ENCODE measurements at places on chromosomes 4 and X.

DNA sequence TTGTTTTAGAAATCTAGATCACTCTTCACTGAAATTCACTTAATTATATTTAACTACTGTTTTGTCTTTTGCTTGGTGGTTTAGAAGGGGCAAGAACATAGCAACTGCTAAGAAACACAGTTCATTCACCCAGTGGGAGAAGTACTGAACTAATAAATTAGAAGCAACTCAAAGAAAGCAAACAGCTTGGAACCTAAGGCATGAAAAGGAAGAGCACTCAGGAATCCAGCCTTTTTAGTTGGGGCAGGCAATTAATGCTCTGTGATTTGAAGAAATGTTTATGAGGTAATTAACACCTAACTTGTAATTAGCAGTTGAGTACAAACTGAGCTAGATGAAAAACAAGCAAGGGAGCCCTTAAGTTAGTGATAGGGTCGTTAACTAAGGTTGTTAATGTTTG, 22.8 kb downstream of the SEPTIN11 start:
- DNase-seq = no peak

DNA sequence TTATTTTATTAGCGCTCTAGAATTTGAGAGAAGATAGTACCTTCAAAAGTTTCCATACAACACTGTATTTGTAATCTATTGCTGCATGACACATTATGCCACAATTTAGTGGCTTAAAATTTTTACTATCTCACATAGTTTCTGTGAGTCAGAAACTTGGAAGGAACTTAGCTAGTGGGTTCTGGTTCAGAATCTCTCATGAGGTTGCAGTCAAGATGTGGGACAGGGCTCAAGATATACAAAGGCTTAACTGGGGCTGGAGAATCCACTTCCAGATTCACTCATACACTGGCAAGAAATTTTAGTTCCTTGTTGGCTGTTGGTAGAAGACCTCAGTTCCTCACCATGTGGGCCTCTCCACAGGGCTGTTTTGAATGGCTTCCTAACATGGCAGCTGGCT, 11.5 kb upstream of the C4orf54 start:
- DNase-seq = no peak

DNA sequence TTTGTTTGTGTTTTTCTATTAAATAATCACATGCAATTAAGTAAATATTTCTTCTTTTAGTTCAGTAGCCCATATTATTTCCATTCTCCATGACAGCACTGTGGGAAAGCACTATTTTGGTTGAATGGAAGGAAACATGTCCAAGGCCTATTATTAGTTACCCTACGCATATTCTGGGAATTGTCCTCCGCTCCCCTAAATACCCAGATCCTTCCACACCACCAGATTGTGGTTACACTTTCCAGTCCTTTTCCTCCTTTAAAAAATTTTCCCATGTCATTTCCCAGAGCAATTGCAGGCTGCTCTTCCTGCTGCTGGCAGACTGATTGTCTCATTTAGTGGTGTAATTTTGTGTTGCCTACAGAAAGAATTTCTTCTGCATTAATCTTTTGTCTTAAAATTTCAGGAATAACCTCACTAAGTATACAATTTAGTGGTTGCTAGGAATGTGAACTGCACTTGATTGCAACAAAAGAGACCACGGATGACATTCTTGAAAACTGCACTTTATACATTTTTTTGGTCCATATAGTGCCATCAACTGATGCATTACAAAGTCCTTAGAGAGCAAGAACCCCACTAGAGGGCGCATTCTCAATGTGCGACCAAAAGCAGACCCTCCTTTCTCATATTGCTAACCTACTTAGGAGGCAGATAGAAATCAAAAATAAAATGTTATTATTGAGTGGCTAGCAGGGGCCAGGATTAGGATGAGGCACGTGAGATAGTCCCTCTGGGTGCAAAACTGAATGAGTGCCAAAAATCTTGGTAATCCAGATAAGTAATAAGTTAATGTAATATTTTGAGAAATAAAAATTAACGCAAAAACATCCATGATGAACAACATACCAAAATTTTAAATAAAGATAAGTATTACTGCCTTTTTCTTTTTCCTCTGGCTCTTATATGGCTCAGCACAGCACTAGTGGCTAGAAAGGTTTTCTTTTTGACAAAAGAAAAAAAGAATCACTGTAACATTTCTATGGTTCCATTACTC, 98.8 kb upstream of the IQCM start:
- peak; percentile 83 for DNase-seq

DNA sequence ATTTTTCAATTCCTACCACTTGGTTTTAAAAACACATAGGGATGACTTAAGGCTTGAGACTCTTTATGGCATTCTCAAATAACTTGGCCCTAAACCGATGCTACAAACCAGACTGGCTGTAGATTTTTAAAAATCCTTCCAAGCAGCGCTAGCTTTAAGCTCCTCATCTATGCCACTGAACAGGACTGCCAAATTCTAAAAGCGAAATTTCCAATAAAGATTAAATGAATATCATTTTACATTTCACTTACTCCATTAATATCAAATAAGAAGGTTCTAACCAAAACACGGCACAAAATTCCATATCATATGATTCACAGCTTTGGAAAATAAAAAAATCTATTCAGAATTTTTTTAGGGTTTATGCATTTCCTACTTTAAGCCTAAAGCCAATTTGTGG, 134.2 kb downstream of the FANCB start:
- DNase-seq = no peak

- DNase-seq = peak; percentile 95
Measured at GRCh38 chrX:136214551-136214950, 36.6 kb downstream of the MAP7D3 start.

- no peak for DNase-seq
Measured at GRCh38 chrX:135516376-135516775, 4.1 kb upstream of the INTS6L start.

GRCh38 chr4:121675715-121676114, 21.1 kb downstream of the ANXA5 start:
- peak; percentile 90 for DNase-seq

GRCh38 chr4:37464373-37465128, 220.0 kb downstream of the NWD2 start:
- DNase-seq = no peak

- no peak for DNase-seq
Measured at GRCh38 chr4:187633245-187633644, 362.3 kb upstream of the ZFP42 start.

DNA sequence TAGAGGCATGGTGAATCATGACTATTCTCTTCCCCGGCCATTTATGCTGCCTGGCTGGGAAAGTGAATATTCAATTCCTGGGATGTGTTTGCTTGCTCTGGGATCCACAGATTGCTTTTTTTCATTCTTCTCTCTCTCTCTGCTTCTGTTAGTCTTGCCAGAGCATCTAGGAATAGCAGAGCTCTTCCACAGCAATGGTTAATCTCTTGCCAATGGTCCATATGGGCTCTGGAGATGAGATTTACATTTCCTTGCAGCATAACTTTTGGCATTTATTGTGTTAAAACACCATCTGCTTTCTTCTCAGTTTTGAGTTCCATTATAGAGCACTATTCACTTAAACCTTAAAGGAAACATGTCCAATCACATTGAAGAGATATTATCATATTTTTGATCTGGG, 59.2 kb upstream of the GUCY1A1 start:
- DNase-seq = no peak

GRCh38 chr4:129429581-129430320, 333.8 kb downstream of the C4orf33 start:
- no peak for DNase-seq

GRCh38 chr4:116016201-116016600, 902.8 kb upstream of the NDST4 start:
- peak; percentile 62 for DNase-seq

DNA sequence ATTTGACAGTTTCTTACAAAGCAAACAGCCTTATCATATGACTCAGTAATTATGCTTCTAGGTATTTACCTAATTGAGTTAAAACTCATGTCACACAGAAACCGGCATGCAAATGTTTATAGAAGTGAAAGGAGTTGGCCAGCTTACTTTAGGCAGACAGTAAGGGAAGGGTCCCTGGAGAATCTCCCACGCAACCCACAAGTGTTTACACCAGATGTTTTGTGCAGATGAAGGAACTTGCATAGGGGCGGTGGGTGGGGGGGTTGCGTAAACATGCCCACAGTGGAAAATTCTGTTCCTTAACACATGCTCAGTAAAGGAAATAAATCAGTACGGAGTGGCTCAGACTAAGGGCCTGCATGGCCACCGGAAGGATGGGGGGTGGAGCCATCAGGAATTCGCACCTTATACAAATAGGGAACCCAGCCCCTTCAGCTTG, 330.5 kb upstream of the AADAT start:
- peak; percentile 87 for DNase-seq

DNA sequence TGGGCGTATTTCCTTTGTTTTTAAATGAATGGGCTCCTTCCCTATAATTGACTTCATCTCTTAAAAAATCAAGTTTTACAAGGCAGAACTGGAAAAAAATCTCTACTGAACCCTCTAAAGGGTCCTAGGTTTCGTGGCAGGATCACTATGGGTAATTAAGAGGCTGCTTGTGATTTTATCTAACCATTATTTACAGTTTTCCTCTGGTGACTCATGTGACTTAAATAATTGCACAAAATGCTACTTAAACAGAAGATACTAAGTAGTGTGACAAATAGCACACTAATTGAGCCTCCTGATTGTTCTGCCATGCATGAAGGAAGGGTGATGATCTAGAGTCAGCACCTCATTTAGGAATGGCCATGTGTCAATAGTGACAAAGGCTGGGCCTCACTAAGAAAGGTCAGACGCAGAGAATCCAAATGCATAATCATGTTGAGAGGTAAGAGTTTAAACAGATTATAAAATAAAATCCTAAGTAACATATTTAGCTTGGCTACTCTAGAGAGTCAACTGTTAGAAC, 35.5 kb downstream of the OFD1 start:
- no peak for DNase-seq

- peak; percentile 71 for DNase-seq
Measured at GRCh38 chr4:32148111-32148666, 1428.0 kb downstream of the PCDH7 start.

- no peak for DNase-seq
Measured at GRCh38 chr4:81538716-81539427, 67.2 kb upstream of the RASGEF1B start.

GRCh38 chr4:76430519-76431388, 4.3 kb upstream of the SHROOM3 start:
- peak; percentile 73 for DNase-seq

DNA sequence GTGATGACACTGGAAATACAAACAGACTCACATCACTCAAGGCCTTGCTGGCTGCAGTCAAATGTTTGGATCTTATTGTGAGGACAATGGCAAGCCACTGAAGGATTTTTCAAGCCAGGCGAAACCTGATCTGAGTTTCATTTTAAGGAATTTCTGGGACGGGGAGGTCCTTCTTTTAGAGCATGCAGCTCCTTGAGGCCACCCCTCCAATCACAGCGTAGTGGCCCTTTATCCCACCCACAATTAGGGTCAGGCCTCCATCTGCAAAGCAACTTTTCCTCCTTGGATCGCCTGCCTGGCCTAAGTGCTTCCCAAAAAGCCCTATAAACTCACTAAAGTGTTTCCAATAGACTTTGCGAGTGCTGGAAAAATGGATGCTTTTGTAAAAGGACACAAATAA, 115.5 kb downstream of the EFHC2 start:
- DNase-seq = no peak

DNA sequence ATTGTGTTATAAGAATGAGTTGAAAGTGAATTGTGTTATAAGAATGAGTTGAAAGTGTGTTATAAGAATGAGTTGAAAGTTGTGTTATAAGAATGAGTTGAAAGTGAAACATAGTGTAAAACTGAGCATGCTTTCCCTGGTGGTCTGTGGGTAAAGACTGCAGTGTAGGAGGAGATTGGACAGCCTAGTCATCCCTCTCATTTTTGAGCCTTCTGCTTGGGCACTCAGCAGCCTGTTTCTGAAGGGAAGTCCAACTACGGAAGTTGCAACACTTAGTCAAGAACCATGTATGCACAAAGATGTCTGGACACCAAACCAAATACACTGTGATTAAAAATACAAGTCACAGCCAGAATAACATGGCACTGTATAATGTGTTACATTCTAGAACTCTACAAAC, 72.6 kb downstream of the ANK2 start:
- DNase-seq = no peak

GRCh38 chr4:4914059-4914820, 54.8 kb downstream of the MSX1 start:
- peak; percentile 51 for DNase-seq

- no peak for DNase-seq
Measured at GRCh38 chrX:54325077-54325476, 32.8 kb downstream of the WNK3 start.

- DNase-seq = no peak
Measured at GRCh38 chrX:155967653-155968325, 29.7 kb upstream of the IL9R start.

- DNase-seq = no peak
Measured at GRCh38 chr4:153523941-153524386, 57.8 kb downstream of the TMEM131L start.

- no peak for DNase-seq
Measured at GRCh38 chrX:105816517-105816916, 5.8 kb upstream of the NRK start.

DNA sequence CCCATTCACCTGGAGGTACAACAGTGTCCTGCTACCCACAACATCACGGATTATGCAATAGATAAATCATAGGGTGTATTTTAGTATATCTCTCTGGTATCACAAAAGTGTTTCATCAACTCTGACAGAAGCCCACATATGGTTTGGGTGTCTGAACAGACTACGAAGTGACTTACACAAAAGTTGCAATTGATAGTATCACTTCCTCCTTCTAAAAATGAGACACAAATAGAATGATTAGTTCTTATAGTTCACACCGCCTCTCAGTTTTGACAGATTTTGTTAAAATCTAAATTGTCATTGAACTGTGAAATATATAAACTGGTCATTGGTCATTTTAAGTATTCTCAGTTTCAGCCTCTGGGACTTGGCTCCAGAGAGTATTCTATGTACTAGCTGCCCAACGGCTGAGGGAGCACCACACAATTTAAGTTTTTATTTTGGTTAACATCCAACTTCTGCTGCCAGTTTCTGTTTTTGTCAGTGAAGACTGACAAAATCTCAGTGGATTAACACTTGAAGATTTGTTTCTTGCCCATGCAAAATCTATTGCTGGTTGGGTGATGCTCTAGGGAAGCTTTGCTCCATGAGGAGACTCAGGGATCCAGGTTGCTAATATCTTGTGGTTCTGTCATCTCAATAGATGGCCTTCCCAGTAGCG, 113.8 kb upstream of the PUDP start:
- DNase-seq = no peak

DNA sequence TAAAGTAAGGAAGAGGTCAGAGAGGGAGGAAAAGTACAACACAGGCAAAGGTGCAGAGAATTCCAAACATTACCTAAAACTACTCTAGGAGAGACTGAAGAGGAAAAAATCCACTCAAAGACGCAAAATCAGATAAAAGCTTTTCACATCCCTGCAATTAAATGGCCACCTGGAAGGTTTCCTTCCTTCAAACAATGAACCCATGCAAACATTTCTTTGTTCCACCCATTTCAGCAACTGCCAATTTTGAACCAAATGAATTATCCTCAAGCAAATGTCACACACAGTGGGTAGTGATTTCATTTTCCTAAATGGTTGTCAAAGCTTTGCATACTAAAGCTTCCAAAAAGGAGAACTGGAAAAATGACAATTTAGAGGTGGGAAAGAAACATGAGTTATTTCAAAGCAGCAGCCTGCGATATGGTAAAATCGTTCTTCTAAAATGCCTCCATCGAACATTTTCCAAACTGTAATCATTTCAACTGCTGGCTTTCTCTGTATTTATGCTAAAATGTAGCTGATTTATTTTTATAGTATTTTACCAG, 45.0 kb downstream of the APBB2 start:
- DNase-seq = no peak
